Pancreas (tissue), 10 donors: ENCODE measurements at places on chromosomes 6 and 20. TPM values are rescaled to one million over a fixed set of nuclear protein-coding genes. Genes with fewer than 3 reads are reported as not detected.

DNA sequence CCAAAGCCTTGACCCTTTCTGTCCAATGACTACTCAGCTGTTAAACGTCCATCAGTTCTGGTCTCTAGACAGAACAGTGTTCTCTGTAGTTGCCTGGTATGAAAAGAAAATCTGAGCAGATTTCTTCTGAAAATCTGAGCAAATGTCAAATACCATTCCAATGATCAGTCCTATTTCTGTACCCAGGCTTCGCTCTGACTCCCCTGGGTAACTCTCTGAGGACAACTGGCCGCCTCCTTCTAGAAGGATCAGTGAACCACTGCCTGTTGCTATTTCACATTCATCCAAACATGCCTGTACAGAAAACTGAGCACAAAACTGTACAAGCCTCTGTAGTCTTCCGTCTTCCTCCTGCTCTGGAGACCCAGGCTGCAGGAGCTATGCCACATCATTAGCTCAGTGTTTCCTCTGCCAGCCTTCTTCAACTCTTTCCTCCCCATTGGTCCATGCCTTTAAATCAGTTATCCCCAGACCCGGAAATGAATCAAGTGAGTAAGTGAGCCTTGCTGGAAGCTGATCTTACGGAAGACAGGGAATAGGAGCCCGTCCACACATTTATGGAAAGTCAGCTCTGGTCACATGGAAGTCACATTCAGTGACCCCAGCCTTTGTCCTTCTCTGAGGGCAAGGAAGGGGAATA, 63.3 kb downstream of the DAAM2 start:
- no peak overlapping the region for H3K4me3 ChIP-seq
- no peaks in the 10 kb centered on the region for H3K4me1 ChIP-seq
- no peak for DNase-seq
- no peak overlapping the region for H3K27ac ChIP-seq
- no peaks in the 10 kb centered on the region for H3K36me3 ChIP-seq
- H3K27me3 ChIP-seq: no peaks in the 10 kb centered on the region

GRCh38 chr6:50722829-50723554, 9.7 kb downstream of the TFAP2D start:
- H3K27ac ChIP-seq: no peak overlapping the region
- no peak overlapping the region for H3K4me3 ChIP-seq
- no peak for DNase-seq

DNA sequence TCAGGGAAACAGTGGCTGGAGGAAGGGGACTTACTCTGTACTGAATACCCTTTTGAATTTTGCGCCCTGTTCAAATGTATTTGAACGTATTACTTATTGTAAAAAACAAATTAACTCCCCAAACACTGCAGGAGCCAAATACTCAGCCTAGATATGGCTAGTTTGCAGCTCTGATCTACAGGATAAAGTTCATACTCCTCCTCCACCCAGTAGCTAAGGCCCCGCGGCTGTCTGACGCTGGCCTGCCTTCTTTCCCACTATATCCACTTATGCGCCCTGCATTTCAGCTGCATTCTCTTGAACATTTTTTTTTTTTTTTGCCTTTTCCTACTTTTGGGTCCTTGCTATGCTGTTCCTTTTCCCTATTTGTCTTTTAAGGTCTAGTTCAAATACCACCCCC, 6.5 kb downstream of the GSS start:
- H3K36me3 ChIP-seq: no peaks in the 10 kb centered on the region
- no peak for DNase-seq
- no peaks in the 10 kb centered on the region for H3K27me3 ChIP-seq
- H3K4me3 ChIP-seq: no peak overlapping the region
- H3K4me1 ChIP-seq: no peaks in the 10 kb centered on the region

AK9 gene
- 2.9 TPM for total RNA-seq

DNA sequence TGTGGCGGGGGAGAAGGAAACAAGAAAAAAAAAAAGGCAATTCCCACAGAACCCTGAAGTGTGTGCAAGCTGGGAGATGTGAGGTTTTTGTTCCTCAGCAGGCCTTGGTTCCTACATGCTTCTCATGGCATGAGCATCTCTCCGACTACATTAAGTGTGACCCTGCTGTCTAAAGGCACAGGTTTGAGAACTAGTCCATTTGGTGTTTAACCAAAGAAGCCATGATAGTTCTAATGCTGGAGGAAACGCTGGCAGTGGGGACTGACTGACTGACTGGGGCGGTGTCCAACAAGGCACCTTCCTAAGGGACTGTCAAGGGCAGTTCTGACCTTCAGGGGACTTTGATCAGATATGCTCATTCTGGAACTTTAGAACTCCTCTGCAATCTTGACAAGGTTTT, 3.8 kb downstream of the TXNDC5 start:
- H3K27me3 ChIP-seq: no peaks in the 10 kb centered on the region
- no peak overlapping the region for H3K4me3 ChIP-seq
- no peak overlapping the region for H3K27ac ChIP-seq
- H3K4me1 ChIP-seq: peaks cover 7% of the 10 kb centered on the region
- no peak for DNase-seq

CDH26 gene
- 0.32 TPM for total RNA-seq

DNA sequence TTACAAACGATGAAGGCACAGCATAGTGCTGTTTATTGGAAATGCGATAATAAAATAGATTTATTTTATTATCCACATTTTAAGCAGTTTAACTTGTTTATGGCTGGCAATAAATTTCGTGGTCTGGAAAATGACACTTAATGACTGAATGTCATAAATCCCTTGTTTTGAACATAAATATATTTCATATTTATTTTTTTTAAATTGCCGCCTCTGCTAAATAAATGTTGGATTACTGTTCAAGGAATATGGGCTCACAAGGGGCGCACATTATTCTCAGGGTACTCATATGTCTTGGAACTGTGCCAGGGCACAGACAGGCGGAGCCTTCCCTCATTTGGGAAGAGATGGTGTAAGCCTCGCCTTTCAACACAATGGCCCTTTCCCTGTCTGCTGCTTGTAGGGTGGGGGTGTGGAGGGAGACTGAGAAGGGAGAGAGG, 134.3 kb downstream of the PXDC1 start:
- no peaks in the 10 kb centered on the region for H3K4me1 ChIP-seq
- H3K4me3 ChIP-seq: no peak overlapping the region
- no peaks in the 10 kb centered on the region for H3K36me3 ChIP-seq
- no peak overlapping the region for H3K27ac ChIP-seq
- no peaks in the 10 kb centered on the region for H3K27me3 ChIP-seq

- no peaks in the 10 kb centered on the region for H3K4me1 ChIP-seq
- no peak for DNase-seq
- no peak overlapping the region for H3K4me3 ChIP-seq
- no peak overlapping the region for H3K27ac ChIP-seq
These were observed 4.7 kb upstream of the ZDHHC14 start for GRCh38 chr6:157376241-157376640.

RGS17 gene
- total RNA-seq: 1.3 TPM

RALGAPB gene
- 11.0 TPM for total RNA-seq

- no peaks in the 10 kb centered on the region for H3K4me1 ChIP-seq
- no peak overlapping the region for H3K4me3 ChIP-seq
- H3K27me3 ChIP-seq: no peaks in the 10 kb centered on the region
- peaks cover 59% of the 10 kb centered on the region for H3K36me3 ChIP-seq
These were observed 132.2 kb downstream of the ZMYND8 start for GRCh38 chr20:47224300-47224791.

- no peak overlapping the region for H3K4me3 ChIP-seq
- no peaks in the 10 kb centered on the region for H3K36me3 ChIP-seq
- H3K4me1 ChIP-seq: no peaks in the 10 kb centered on the region
- no peak overlapping the region for H3K27ac ChIP-seq
These were observed 31.2 kb downstream of the CITED2 start for GRCh38 chr6:139343052-139343750.

GRCh38 chr6:167350731-167351655, 26.1 kb downstream of the TTLL2 start:
- H3K4me3 ChIP-seq: peak overlapping the region; percentile 23
- H3K27me3 ChIP-seq: no peaks in the 10 kb centered on the region
- peak; percentile 73 for DNase-seq
- H3K4me1 ChIP-seq: no peaks in the 10 kb centered on the region
- no peak overlapping the region for H3K27ac ChIP-seq

DNA sequence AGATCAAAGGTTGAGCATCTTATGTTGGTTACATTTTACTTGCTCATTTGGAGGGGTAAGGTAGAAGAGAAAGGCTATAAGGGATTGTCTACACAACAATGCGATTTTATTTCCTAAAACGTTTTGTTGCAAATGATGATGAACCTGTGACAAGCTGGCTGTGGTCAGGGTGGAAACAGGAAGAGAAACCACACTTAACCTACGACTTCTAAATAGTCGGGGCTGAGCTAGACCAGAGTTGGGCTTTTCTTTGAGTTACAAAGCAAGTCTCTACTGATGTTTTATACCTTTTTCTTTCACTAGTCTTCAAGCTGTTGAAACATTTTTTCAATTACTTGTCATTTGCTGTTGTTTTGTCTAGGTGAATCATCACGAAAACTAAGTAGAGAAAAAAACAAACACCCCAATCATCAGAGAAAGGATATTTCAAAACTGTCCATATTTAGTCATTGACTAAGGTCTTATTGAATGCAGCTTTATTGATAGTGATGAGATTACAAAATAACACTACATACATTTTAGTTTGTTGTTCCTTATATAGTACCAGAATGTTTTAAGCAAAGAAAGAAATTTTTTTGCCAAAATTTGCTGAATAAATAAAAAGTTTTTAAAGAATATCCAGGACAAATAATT, 18.0 kb downstream of the KLHL31 start:
- no peaks in the 10 kb centered on the region for H3K4me1 ChIP-seq
- H3K27me3 ChIP-seq: no peaks in the 10 kb centered on the region
- no peak overlapping the region for H3K27ac ChIP-seq
- no peak overlapping the region for H3K4me3 ChIP-seq

DNA sequence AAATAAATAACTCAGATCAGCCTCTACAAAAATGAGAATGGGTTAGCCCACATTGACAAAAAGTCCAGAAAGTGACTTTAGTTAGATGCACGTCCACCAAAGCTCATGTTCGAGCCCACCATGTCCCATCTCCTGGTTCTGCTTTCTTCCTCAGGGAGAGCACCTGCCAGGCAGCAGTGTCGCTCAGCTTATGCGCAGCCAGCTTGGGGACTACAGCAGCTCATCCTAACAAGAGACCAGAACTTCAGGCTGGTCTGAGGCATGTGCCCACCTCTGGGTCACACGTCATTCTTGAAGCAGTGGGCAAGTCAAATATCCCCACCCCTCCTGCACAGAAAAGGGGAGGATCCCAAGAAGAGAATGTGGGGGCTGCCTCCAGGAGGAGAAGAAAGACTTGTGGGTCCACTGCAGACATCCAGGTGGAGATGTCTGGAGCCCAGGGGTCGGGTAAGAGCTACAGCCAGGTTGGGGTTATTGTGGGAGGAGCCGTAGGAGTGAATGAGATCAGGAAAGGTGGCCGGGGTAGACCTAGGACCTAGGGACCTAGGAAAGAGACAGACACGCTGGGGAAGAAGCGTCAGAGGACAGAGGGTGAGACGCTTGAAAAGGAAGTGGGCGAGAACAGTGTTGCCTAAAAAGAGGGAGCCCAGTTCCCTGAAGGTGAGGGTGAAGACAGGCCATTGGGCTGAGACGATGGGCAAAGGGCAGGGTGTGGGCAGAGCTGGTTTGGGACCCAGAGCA, 52.5 kb downstream of the SSR1 start:
- no peaks in the 10 kb centered on the region for H3K36me3 ChIP-seq
- H3K4me3 ChIP-seq: peak overlapping the region; percentile 49
- H3K27me3 ChIP-seq: no peaks in the 10 kb centered on the region
- H3K27ac ChIP-seq: peak overlapping the region; percentile 73
- peaks cover 6% of the 10 kb centered on the region for H3K4me1 ChIP-seq

DNA sequence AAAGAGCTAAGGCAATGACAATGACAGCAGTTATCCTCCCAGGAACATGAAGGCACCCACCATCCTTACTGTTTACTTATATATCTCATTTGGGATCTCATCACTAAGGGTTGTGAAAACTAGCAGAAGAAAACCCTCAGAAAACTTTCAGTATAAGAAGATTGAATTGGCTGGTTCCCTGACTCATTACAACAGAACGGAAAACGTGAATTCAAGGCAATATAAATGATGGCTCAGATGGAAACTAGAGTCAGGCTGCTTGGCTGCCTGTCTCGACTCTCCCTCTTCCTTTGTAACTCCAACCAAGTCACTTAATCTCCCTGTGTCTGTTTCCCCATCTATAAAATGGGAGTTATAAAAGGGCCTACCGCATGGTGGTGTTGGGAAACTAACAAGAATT, 387.1 kb upstream of the JARID2 start:
- no peak for DNase-seq
- H3K27ac ChIP-seq: no peak overlapping the region
- H3K27me3 ChIP-seq: no peaks in the 10 kb centered on the region
- no peak overlapping the region for H3K4me3 ChIP-seq

DNA sequence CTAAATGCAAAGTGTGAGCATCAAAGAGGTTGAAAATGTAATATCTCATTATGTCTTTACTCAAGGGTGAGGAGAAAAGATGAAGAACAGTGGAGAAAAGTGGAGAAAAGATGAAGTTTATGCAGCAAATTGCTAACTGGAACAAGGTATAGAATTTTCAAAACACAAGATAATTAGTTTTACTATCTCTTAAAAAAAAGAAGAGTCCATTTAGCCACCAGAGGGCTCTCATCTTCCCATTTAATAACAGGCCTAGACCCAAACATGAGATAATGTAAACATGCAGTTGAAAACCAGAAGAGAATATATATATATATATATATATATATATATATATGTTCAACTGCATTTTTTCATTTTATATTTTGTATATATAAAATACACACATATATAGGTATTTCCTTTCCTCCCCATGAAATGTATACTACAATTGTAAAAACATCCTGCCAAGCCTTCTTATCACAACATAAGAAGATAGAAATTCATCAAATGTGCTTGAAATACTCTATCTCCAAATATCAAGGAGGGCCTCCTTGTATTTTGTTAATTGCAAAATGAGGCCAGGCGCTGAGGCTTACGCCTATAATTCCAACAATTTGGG, 78.4 kb downstream of the ADTRP start:
- no peak overlapping the region for H3K27ac ChIP-seq
- H3K4me3 ChIP-seq: no peak overlapping the region
- no peaks in the 10 kb centered on the region for H3K4me1 ChIP-seq
- no peak for DNase-seq
- no peaks in the 10 kb centered on the region for H3K27me3 ChIP-seq

DNA sequence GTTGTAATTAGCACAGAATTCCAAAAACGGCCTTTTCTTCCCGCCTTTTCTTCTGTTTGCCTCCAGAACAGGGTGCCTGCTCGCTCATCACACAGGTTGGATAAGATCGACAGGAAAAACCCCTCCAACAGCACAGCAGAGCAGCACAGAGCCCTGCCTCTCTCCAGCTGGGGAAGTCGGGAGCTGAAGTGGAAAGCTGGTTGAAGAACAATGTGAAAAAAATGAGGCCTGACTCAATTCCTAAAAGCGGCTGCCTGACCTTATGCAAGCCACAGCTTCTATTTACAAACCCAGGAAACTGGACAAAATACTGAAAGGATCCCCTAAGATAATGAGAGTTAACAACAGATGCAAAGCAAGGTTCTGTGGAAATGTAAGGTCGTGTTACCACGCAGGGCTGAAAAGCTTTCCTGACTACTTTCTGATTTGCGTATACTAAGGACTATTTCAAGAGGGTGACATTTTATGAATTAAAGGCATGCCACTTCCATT, 116.9 kb downstream of the TTLL2 start:
- H3K4me3 ChIP-seq: no peak overlapping the region
- H3K27ac ChIP-seq: no peak overlapping the region
- H3K36me3 ChIP-seq: no peaks in the 10 kb centered on the region
- H3K27me3 ChIP-seq: no peaks in the 10 kb centered on the region
- no peak for DNase-seq
- H3K4me1 ChIP-seq: no peaks in the 10 kb centered on the region

GRCh38 chr6:18425218-18425617, 38.1 kb downstream of the RNF144B start:
- H3K4me3 ChIP-seq: no peak overlapping the region
- no peak for DNase-seq
- H3K27ac ChIP-seq: no peak overlapping the region
- H3K27me3 ChIP-seq: no peaks in the 10 kb centered on the region
